Sciatic nerve (tissue), 2 donors: ENCODE measurements at places on chromosomes 6 and 20. TPM values are rescaled to one million over a fixed set of nuclear protein-coding genes. Genes with fewer than 3 reads are reported as not detected.

Gene TTLL9
- 7.1 TPM for total RNA-seq

GRCh38 chr6:33809594-33809993 is 5.8 kb upstream of the MLN start:
- no peak for DNase-seq

DNA sequence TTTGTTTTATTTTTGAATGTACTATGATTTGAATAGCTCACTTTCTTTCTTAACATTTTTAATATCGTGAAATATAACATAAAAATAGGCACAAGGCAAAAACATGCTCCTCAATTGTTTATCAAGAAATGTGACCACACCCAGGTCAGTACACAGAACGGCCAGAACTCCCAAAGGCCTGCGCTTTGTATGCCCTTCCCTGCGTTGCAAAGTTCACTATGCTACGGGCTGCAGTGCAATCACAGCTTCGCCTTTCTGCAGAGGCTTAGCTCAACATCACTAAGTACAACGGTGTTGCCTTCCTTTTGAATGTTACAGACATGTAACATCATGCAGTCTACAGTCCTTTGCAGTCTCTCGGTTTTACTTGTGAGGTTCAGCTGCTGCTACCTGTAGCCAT is 333.4 kb downstream of the THBS2 start:
- no peak for DNase-seq

DNA sequence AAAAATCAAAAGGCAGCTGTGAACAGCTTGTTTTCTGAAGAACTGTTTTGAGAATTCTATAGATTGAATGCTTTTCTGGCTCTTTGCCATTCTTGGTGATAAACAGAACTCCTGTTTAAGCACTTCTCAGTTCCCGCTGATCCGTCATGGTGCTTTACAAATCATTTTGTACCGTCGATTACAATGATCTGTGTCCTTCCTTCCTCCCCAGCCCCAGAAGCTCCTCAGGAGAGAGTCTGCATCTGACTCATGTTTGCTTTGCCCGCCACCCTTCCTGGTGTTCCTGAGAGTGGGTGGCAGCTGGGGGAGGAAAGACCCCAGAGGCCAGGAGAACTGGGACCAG is 538.6 kb upstream of the MARCKS start:
- no peak for DNase-seq

DNA sequence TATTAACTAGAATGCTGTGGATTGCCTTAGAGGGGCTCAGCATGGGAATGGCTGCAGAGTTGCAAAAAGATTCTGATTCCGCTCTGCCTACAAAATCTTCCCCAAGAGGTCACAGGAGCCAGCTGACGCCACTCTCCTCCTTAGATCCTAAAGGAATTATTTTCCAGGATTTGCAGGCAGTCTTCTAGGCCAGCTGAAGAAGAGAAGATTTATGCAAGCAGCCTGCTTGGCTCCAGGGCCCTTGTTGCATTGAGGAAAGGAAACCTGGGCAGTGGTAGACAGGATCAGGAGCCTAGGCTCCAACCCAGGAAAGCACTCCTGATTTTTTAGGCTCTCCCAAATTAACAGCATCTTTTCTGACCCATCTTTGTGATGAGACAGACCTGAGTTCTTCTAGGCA is 245.8 kb downstream of the PKHD1 start:
- DNase-seq: no peak

GRCh38 chr20:57712851-57713504 is 3.2 kb upstream of the PMEPA1 start:
- DNase-seq: no peak

Gene GJA10
- total RNA-seq: not detected

DNA sequence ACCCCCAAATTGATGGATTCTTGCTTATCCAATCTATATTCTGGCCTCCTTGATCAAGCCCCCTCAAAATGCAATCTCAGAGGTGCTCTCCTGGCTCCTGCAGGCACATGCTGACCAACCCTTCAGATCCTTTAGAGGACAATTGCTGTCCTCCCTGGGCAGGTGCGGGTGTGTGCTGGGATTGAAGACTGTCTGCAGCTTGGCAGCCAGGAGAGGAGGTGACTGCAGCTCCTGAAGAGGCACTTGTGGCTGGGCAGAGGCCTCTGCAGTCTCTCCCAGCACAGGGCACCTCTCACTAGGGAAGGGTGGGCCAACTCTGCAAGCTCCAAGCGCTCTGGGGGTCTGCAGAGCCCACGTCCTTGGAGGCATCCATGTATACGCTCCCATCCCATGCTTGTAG is 28.5 kb downstream of the SUMO4 start:
- no peak for DNase-seq

- no peak for DNase-seq
Measured at GRCh38 chr6:42123379-42124103, 18.9 kb downstream of the C6orf132 start.

GRCh38 chr6:98014442-98015201 is 731.6 kb upstream of the MMS22L start:
- no peak for DNase-seq
